COR-L47 (cell line): ENCODE measurements at places on chromosomes 1 and 21.

- no peak for DNase-seq
Observed at GRCh38 chr1:8396786-8397406, 79.0 kb downstream of the SLC45A1 start.

DNA sequence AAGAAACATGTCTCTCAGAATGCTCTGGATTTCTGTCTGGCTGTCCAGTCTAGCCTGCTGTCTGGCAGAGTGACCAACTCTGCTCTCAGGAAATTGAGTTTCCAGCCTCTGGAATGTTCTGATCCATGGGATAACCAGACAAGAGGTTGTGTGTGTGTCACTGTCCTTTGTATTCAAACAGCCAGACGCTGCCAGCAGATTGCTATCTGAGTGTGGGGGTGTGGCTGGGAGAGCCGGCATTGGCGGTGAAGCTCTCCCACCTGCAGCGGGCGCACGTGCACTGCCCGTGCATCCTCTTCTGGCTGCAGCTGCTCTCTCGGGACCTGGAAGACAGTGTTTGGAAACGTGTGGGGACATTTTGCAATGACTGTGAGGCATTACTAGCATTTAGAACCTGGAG lies 26.1 kb downstream of the PKP1 start:
- peak; percentile 91 for DNase-seq

GRCh38 chr1:50424884-50425375 lies 1.7 kb upstream of the DMRTA2 start:
- DNase-seq: no peak

DNA sequence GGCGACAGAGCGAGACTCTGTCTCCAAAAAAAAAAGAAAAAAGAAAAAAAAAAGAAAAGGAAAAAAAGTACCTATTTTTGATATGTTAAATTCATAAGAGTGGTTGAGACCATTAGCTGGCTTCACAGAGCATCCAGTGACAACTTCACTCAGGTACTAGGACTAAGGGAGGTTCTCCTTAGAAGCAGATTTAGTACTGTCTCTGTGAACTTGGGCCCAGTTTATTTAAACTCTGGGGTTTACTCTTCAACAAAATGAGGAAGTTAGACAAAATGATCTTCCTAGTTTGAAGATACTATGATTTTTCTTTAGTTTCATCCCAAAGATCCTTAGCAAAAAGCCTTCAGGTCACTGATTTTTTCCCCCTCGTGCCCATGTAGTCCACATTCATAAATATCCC lies 21.2 kb downstream of the MACO1 start:
- no peak for DNase-seq

- DNase-seq: no peak
Observed at GRCh38 chr1:191575180-191575579, 583.1 kb upstream of the RGS18 start.

GRCh38 chr1:156143765-156144489 lies 9.5 kb upstream of the SEMA4A start:
- DNase-seq: no peak

DNA sequence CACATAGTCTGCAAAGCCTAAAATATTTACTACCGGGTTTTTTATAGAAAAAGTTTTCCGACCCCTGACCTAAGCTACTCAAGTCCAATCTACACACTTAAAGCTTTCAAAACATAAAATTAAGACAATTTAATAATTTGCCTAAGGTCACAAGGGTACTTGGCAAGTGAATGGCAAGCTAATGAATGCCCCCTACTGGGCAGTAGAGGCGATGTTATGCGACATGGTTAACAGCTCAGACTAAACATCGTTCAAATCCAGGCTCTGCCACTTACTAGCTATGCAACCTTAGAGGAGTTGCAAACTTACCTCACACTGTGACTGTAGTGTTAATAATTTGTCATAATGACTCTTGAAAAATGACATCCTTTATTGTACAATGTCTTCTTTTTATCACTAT lies 317.2 kb upstream of the NFIA start:
- DNase-seq: peak; percentile 7

DNA sequence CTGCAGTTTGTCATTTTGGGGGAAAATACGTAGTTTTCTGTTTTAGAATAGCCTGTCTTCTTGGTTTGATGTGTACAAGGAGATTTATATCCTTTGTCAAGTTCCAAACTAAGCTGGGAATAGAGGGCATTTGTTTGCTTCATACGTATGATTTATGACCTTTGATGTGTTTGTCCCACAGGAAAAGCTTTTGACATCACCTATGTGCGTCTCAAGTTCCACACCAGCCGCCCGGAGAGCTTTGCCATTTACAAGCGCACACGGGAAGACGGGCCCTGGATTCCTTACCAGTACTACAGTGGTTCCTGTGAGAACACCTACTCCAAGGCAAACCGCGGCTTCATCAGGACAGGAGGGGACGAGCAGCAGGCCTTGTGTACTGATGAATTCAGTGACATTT lies 79.9 kb downstream of the LAMC1 start:
- no peak for DNase-seq
